T-helper 17 cell (primary cell): ENCODE measurements at places on chromosomes 12 and 14.

- DNase-seq: no peak
Measured at GRCh38 chr12:14896521-14897169, 11.0 kb upstream of the MGP start.

DNA sequence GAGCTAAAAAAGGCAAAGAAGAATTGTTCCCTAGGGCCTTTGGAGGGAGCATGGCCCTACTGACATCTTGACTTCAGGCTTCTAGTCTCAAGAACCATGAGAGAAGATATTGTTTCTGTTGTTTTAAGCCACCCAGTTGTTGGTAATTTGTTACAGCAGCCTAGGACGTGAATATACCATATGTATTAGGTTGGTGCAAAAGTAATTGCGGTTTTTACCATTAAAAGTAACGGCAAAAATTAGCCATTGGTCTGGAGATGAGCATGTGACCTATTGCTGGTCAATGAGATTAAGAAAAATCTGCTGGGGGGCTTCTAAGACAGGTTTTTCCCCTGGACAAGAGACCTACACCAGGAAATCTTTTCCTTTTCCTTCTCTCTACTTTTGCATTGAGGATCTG is 9.8 kb upstream of the HRK start:
- no peak for DNase-seq

DNA sequence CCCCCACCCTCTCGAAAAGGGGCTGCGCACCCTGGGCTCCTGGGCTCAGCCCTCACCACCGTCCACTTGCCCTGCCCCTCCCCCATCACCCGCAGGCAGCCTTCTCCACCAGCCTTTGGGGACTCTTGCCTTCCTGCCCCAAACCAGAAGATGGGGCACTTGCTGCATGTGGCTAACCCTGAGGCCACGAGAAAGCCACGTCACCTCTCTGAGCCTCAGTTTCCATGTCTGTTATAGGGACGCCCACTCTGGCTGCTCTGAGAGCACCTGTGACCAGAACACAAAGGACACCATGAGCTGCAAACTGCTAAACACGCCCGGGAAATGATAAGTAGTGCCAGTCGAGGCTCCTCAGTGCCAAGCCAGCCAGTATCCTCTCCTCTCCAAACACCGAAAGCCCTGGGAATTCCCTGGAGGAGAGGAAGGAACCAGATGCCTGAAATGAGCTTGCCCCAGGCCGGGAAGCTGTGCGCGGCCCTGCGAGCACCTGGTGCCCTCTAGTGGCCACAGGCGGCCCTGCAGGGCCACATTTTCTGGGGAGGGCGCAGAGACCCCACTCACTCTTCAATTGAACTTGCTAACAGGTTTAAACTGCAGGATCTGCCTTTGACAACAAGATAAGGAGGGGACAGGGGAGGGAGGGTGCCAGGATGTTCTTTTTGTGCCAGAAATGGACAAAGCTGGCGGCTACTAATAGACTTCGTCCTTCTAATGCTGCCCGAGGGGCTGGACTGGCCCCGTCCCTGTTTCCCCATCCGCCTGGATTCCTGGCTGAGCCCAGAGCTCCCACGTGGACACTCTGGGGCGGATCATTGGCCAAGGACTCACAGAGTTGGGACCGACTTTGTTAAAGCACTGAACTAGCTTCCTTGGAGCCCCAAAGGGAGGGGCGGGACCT is 10.2 kb upstream of the SERPINA9 start:
- DNase-seq: peak; percentile 31

- no peak for DNase-seq
Measured at GRCh38 chr12:123997033-123997822, 24.2 kb downstream of the ZNF664 start.

GRCh38 chr14:77044783-77045237 is 16.3 kb upstream of the IRF2BPL start:
- no peak for DNase-seq

DNA sequence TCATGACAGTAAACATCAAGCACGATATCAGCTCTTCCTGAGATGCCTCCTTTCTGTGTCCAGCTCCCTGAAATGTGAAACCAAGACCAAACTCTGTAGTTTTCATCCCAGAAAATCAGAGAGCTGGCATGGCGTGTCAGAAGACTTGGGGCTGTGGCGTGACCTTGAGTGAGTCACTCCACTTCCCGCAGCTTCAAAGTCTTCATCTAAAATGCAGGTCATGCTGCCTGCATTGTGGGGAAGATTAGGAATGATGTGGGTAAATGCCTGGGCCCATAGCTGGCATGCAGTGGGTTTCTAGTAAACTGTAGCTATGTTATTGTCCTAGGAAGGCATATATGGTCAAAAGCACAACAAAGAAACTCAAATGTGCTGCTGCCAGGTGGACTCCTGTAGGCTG is 28.8 kb downstream of the OAS2 start:
- no peak for DNase-seq

DNA sequence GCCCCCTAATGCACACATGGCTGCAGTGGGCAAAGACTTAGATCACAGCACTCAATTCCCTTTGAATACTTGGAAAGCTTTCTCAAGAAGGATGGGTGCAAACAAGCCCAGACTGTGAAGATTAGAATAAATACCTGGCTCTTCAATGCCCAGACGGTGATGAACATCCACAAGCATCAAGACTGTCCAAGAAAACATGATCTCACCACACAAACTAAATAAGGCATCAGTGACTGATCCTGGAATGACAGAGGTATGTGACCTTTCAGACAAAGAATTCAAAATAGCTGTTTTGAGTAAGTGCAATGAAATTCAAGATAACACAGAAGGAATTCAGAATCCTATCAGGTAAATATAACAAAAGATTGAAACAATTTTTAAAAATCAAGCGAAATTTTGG is 43.8 kb upstream of the ZDHHC17 start:
- DNase-seq: no peak

DNA sequence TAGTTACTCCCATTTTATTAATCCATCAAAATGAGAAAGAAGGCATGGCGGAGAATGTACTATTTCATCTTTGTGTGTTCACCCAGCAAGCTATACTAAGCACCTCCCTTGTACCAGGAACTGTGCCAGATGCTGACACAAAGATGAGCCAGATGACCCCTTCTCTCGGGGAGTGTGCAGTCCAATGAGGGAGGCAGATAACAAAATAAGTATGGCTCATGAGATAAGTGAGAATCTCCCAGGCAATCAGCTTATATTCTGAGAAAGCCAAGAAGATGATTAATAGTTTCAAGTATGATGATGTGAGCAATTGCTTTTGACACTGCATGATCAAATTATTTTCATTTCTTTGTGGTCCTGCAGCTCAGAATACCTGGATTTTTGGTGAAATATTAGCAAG is 1.3 kb upstream of the TMEM233 start:
- no peak for DNase-seq

- peak; percentile 56 for DNase-seq
Measured at GRCh38 chr14:64758025-64758521, 53.8 kb downstream of the PLEKHG3 start.

DNA sequence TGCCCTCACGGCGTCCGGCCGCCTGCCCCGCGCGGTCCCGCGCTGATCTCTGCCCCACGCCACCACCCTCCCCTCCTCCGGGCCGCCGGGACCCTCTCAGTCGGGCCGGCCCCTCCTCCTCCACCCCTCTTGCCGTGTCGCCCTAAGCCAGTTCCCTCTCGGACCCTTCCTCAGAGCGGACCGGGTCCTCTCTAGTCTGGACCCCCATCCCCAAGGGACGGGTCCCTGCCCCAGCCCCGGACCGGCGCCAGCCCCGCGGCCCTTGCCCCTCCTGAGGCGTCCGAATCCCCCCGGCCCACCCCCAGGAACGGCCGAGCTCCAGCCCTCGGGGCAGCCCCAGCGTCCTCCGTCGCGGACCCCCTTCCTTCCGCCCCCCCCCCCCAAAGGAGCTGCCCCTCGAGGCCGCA is 485 bp downstream of the PPP4R4 start:
- DNase-seq: no peak

DNA sequence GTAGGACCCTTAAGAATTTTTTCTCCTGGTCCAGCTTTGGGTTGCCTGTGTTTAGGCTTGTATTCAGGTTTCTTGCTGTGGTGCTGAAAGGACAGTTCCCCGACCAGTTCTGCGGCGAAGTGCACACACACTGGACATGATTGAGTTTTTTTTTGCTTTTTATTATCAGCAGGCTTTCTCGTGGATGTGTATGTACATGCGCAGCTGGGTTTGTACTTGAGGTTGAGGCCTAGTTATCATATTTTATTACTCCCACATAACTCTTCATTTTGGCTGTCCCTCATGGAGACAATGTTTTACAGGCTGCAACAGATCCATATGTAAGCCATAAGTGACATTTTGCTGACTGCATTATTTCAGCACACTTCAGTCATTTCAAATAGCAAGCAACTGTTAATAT is 2.5 kb downstream of the SCN8A start:
- no peak for DNase-seq

DNA sequence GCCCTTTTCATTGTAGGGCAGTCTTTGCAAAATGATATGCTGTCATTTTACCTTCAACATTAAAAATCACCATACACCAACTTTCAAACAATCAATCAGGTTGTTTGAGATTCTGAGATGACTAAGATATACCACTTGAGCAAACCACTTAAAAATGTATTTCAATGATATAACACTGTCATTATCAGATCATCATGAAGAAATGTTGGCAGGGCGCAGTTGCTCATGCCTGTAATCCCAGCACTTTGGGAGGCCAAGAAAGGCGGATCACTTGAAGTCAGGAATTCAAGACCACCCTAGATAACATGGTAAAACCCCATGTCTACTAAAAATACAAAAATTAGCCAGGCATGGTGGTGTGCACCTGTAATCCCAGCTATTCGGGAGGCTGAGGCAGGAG is 13.0 kb upstream of the RHOJ start:
- DNase-seq: no peak

- DNase-seq: no peak
Measured at GRCh38 chr12:129610601-129611120, 293.2 kb downstream of the TMEM132D start.
